ENCODE measurements at places on chromosomes 11 and 22.

DNA sequence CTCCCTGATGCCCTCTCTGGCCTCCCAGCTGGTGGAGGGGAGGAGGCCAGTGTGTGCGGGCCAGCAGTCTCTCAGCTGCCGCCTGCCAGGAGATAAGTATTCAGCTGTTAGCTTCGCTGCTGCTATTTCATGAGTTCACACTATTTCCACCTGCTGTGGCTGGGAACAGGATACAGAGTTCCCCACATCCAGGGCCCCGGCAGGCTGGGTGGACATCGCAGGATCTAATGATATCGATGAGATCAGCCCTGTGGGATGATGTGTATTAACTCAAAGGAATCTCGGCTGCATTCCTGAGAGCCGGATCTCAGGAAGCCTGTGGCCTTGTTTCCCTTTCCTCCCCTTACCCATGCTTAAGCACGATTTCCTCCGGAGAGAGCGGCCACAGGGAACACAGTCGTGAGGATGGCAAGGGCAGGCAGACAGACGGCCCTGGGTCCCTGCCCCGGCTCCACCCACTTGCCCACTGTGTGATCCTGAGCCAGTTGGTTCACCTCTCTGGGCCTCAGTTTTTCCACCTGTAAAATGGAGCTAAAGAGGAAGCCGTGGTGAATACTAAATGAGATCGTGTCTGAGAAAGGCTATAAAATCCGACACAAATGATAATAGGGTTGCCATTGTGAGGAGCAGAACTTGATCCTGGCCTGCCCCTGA, 6.5 kb upstream of the PVALB start:
- no peak overlapping the region for H3K4me3 ChIP-seq
- no peak for DNase-seq
- H3K4me1 ChIP-seq, result no peaks in the 10 kb centered on the region
- H3K27me3 ChIP-seq, result peaks cover 36% of the 10 kb centered on the region
- H3K27ac ChIP-seq, result no peak overlapping the region

GRCh38 chr11:36703055-36703404, 105.0 kb upstream of the RAG2 start:
- H3K27me3 ChIP-seq, result no peaks in the 10 kb centered on the region
- H3K4me3 ChIP-seq, result no peak overlapping the region
- no peaks in the 10 kb centered on the region for H3K4me1 ChIP-seq
- H3K36me3 ChIP-seq, result no peaks in the 10 kb centered on the region
- no peak for DNase-seq

GRCh38 chr11:76131671-76132631, 74.4 kb downstream of the WNT11 start:
- H3K36me3 ChIP-seq, result peaks cover 2% of the 10 kb centered on the region
- H3K4me1 ChIP-seq, result no peaks in the 10 kb centered on the region
- H3K27ac ChIP-seq, result peak overlapping the region; percentile 15

- H3K36me3 ChIP-seq, result no peaks in the 10 kb centered on the region
- no peaks in the 10 kb centered on the region for H3K4me1 ChIP-seq
- H3K4me3 ChIP-seq, result no peak overlapping the region
- H3K27me3 ChIP-seq, result no peaks in the 10 kb centered on the region
- H3K27ac ChIP-seq, result no peak overlapping the region
These were observed 69.7 kb downstream of the PRSS23 start for GRCh38 chr11:86869966-86870570.

- no peaks in the 10 kb centered on the region for H3K36me3 ChIP-seq
- no peaks in the 10 kb centered on the region for H3K27me3 ChIP-seq
- DNase-seq, result no peak
- no peak overlapping the region for H3K4me3 ChIP-seq
These were observed 13.6 kb downstream of the BCR start for GRCh38 chr22:23193882-23194281.

Data from B cell (primary cell).